SK-N-DZ (cell line): ENCODE measurements at places on chromosomes 12 and 14.

DNA sequence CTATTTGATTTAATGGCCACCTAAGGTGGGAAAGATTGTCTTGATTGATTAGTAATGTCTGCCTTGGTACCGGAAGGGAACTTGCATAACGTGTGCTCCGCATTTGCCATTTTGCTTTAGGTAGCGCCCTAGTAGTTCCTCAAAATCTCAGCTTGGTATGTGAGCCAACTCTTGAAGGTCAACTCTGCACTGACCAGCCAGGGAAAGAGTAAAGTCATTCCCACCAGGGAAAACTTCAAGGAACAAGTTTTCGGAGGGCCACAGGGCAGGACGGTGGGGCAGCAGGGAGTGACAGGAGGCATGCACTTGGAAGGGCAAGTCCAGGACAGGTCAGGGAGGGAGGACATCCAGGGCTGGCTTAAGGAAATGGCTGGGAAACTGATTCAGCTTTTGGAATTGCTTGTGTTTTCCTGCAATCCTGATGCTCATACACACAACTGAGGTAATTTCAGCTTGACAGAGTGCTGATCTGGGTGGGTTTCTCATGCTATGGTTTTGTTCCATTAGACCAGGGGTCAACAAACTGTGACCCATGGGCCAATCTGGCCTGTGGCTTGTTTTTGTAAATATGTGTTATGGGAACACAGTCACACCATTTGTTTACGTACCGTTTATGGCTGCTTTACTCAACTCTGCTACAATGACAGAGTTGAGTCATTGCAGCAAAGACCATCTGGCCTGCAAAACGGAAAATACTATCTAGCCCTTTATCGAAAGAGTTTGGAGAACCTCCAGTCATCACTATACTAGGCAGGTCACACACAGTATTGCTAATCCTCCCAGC is 184.5 kb downstream of the RBM19 start:
- no peak for DNase-seq

- DNase-seq: no peak
These were observed 41.4 kb downstream of the PLEKHG3 start for GRCh38 chr14:64745511-64746091.

GRCh38 chr12:90360300-90360699 is 594.7 kb downstream of the CCER1 start:
- DNase-seq: no peak

GRCh38 chr14:88179716-88180115 is 143.4 kb downstream of the KCNK10 start:
- no peak for DNase-seq

GRCh38 chr14:29111554-29111953 is 345.0 kb downstream of the FOXG1 start:
- no peak for DNase-seq

DNA sequence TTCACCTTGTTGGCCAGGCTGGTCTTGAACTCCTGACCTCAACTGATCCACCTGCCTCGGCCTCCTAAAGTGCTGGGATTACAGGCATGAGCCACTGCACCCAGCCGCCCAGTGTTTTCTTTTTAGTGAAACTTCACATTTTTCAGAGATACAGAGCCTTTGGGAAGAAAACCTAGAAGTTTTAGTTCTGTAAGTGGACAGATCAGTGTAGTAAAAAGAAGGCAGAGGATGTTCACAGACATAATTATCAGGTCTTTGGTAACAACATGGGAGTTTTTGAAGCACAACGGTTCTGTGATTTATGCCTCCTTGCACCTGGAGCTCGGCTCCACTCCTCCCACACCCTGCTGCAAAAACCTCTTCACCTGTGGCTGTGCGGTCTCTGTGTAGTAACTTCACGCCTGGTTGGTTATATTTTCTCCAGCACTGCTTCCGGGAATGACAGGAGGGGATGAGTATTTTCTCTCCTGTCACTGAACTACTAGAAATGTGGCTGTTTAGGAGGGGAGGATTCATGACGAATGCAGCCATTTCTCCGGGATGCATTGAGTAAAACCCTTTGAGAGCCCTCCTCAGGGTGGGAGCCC is 67.0 kb downstream of the ARF6 start:
- no peak for DNase-seq

DNA sequence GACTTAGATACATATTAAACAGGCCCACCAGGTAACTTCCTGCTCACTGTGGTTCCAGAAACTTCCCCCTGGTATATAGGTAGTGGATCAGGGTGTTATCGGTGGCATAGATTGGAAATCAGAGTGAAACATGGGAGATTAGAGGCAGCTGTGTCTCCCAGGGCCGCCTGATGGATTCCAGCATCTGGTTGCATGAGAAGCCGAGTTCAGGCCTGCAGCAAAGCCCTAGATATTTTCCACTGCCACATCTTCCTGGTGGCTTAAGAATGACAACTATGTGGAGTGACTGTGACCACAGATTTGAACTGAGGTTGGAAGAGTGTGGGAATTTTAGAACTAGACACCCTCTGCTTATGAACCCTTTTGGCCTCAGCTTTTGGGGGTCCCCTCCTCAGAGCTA is 184.8 kb upstream of the NTF3 start:
- no peak for DNase-seq

- DNase-seq: peak; percentile 49
These were observed 31.1 kb downstream of the IRF2BPL start for GRCh38 chr14:76997257-76997970.

GRCh38 chr14:68367536-68367935 is 425.3 kb downstream of the ZFP36L1 start:
- DNase-seq: no peak

- DNase-seq: peak; percentile 15
These were observed 24.0 kb upstream of the CLEC4E start for GRCh38 chr12:8564656-8565055.

GRCh38 chr12:103571286-103571685 is 15.8 kb upstream of the STAB2 start:
- DNase-seq: peak; percentile 70

DNA sequence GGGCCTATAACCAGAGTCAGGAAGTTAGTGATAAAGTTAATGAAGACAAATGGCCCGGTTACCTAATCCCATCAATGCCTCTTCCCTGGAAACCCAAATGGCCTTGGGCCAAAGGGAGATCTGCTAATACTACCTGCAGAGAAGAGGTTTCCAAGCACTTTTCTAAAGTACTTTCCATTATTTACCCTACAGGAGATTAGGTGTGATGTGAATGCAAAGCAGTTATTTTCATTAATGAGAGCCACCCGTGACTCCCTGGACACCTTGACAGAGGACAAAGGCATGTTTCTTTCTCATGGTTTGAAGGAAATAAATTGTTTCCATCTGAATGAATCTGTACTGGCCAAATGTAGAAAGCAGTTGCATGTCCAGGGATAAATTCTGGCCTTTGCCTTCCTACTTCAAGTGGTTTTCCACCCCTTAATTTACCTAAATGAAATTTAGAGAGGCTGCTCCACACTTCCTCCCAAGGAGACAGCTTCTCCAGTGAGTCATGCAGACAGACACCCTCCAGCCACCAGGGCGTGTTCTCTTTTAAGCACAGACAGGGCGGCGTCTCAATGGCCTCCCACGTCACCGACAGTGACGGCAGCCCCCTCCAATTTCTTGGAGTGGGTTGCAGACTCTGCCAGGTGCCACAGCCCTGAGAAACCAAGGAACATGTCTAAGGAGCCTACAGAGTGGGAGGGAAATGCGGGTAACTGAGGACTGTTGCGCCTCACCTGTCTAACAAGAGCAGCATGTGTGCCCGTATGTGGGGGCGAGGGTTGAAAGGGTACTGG is 43.9 kb upstream of the GNPNAT1 start:
- DNase-seq: peak; percentile 42

DNA sequence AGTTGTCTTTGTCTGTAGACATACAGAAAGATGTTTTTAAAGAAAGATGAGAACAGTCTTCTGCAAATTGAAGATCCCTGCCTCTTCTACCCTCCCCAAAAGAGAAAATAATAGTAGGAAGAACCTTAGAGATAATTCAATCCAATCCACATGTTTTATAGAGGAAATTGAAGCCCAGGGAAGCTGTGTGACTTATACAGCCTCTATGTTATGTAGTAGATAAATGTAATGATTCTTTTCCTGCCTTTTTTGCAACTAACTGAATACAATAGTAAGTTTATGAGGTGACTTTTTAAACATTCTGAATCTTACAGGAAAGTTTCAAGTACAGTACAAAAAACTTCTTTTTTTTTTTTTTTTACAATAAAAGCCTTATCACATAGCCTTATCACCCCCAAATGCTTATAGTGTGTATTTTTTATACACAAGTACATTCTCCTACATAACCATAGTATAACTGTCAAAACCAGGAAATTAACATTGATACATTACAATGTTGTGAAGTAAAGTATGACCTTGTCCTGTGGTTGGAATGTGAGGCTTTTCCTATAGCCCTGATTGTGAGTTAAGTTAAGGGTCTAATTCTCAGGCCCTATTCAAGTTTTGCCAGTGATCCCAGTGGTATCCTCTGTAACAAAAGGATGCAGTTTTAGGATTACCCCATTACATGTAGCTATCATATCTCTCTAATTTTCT is 94.4 kb downstream of the FIGNL2 start:
- no peak for DNase-seq

- DNase-seq: no peak
These were observed 79.4 kb downstream of the TBX3 start for GRCh38 chr12:114604606-114605005.

DNA sequence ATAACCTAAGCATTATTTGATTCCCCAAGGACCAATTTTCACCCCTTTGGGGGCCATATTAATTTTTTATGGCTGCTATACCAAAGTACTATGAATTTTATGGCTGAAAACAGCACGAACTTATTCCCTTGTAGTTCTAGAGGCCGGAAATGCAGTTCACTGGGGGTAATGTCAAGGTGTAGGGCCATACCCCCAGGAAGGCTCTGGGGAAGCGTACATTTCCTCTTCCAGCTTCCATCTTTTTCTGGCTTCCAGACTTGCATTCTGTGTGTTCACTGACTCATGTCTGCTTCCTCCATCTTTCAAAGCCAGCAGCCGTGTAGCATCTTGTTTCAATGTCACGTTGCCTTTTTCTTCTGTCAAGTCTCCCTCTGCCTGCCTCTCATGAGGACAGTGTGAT is 133.5 kb downstream of the BICD1 start:
- peak; percentile 43 for DNase-seq

DNA sequence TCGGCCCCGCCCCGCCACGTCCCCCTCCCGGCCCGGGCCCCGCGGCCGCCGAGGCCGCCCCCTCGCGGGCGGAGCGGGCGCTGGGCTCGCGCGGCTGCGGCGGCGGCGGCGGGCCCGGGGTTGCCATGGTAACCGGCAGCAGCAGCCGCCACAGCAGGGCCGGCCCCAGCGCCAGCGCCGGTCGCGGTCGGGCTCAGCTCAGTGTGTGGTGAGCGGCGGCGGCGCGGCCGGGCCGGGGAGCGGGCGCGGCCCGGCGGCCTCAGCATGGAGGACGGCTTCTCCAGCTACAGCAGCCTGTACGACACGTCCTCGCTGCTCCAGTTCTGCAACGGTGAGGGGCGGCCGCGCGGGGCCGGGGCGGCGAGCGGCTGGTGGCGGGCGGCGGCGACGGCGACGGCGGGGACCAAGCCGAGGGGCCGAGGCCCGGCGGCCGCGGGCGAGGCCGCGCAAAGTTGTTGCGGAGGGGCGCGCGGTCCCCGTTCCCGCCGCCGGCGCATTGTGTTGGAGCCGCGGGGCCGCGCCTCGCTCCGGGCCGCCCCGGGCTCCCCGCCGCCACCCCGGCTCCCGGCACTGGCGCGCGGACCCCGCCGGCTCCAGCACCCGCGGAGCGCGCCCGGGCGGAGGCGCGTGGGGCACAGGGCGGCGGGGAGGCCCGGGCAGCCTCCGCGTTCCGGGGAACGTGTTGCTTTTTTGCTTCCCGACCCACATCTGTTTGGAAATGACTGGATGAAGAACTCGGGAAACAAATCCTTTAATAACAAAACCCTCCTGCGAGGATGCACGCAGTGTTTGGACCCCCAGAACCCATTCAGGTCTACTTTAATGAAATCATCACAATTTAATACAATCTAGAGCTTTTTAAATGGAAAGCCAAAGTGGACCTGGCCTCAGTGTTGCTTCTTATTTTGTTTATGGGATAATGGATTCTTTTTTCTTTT is at the start of gene EML1:
Gene EML1, plus strand, starts transcription at position 201 of the 938 bp plus-strand sequence. Its CDS starts 64 bp downstream, at position 265.
- DNase-seq: peak; percentile 63

GRCh38 chr12:48883305-48884161 is 17.9 kb upstream of the RND1 start:
- peak; percentile 56 for DNase-seq

- no peak for DNase-seq
These were observed 120.4 kb upstream of the KRR1 start for GRCh38 chr12:75631831-75632230.

DNA sequence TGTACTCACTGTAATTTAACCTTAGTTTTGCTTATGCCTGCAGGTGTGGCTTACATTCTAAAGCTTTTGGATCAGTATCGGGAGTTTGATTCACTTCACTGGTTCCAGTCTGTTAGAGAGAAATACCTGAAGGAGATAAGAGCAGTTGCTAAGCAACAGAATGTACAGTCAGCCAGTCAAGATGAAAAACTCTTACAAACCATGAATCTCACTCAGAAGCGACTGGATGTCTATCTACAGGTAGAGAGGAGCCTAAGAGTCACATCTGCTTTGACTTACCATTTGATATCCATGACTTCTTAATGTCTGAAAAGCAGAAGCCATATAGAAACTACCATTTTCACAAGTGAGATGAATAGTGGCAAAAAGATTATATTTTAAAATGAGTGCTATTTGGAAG is 56.5 kb downstream of the WASHC4 start:
- DNase-seq: no peak

GRCh38 chr12:95396849-95397468 is 77.0 kb upstream of the METAP2 start:
- DNase-seq: no peak

- DNase-seq: no peak
These were observed 2.9 kb upstream of the CACNA1C start for GRCh38 chr12:2049604-2050540.

GRCh38 chr12:94561943-94562411 is 88.4 kb downstream of the TMCC3 start:
- DNase-seq: no peak

- DNase-seq: no peak
These were observed 2.3 kb upstream of the CYP46A1 start for GRCh38 chr14:99681832-99682148.

- DNase-seq: no peak
These were observed 32.0 kb downstream of the ARL1 start for GRCh38 chr12:101375573-101375972.

DNA sequence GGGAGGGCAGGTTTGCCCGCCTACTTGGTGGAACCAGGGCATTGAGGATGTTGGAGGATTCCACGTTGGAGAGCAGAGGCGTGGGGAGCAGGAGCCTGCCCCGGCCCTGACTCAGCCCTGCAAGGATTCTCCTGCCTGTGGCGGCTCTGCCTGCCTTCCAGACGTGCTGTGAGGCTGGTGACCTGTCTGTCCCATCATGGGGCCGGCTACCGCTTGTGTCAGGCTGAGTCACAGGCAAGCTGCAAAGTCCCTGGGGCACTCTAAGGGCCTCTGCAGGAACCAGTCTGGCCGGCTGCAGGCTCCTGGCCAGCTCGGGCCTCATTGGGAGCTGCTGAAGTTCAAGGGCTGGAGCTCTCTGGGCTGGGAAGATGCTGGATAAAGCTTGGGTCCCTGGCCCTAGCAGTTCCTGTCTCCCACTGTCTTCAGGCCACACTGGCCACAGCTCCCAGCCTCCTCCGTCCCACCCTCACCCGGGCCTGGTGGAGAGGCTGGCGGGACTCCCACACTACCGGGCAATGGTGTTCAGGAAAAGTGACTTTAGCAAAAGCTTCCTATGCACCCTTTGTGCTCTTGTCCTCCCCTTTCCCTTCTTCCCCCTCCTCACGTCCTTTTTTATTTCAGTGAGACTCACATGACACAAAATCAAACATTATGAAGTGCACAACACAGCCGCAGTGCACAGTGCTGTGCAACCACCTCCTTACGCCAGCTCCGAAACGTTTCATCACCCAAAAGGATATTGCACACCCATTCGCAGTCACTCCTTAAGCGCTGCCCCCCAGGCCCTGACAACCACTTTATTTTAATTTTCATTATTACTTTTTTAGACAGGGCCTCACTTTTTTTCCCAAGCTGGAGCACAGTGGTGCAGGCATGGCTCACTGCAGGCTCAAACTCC is 22.0 kb upstream of the ULK1 start:
- DNase-seq: no peak
